ENCODE measurements at places on chromosomes 4 and X. TPM values are rescaled to one million over a fixed set of nuclear protein-coding genes. Genes with fewer than 3 reads are reported as not detected.

The CLDN24 gene
- total RNA-seq: not detected

- peaks cover 13% of the 10 kb centered on the region for H3K4me1 ChIP-seq
- no peak overlapping the region for H3K4me3 ChIP-seq
- H3K36me3 ChIP-seq: no peaks in the 10 kb centered on the region
- H3K27me3 ChIP-seq: peaks cover 74% of the 10 kb centered on the region
- no peak overlapping the region for H3K27ac ChIP-seq
- DNase-seq: no peak
These were observed 145.6 kb downstream of the AMELX start for GRCh38 chrX:11438767-11439166.

- H3K4me1 ChIP-seq: peaks cover 21% of the 10 kb centered on the region
- H3K36me3 ChIP-seq: no peaks in the 10 kb centered on the region
- H3K27me3 ChIP-seq: no peaks in the 10 kb centered on the region
- H3K27ac ChIP-seq: no peak overlapping the region
- no peak overlapping the region for H3K4me3 ChIP-seq
These were observed 41.9 kb upstream of the RELL1 start for GRCh38 chr4:37728064-37728463.

GRCh38 chr4:14428125-14428524 lies 574.2 kb upstream of the CPEB2 start:
- no peak overlapping the region for H3K27ac ChIP-seq
- no peak overlapping the region for H3K4me3 ChIP-seq
- H3K27me3 ChIP-seq: no peaks in the 10 kb centered on the region
- DNase-seq: peak; percentile 76

DNA sequence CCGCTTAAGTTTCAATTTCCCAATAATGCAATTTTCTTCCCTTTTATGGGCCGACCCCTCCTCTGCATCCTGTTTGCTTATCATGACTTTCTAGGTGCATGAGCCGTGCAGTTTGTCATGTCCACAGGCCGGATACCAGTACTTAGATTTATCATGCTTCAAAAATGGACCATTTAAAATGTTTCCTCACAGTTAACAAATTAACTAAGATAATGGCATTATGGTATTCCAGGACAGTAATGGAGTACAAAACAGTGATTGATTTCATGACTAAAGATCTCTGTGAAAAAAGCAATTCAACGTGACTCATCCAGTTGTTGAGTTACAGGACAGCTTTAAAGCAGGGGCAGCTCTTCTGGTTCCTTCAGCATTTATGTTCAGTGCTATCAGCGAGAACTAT lies 23.0 kb downstream of the SNX25 start:
- no peak overlapping the region for H3K4me3 ChIP-seq
- H3K4me1 ChIP-seq: peaks cover 7% of the 10 kb centered on the region
- no peak for DNase-seq
- H3K27me3 ChIP-seq: no peaks in the 10 kb centered on the region
- H3K36me3 ChIP-seq: no peaks in the 10 kb centered on the region

DNA sequence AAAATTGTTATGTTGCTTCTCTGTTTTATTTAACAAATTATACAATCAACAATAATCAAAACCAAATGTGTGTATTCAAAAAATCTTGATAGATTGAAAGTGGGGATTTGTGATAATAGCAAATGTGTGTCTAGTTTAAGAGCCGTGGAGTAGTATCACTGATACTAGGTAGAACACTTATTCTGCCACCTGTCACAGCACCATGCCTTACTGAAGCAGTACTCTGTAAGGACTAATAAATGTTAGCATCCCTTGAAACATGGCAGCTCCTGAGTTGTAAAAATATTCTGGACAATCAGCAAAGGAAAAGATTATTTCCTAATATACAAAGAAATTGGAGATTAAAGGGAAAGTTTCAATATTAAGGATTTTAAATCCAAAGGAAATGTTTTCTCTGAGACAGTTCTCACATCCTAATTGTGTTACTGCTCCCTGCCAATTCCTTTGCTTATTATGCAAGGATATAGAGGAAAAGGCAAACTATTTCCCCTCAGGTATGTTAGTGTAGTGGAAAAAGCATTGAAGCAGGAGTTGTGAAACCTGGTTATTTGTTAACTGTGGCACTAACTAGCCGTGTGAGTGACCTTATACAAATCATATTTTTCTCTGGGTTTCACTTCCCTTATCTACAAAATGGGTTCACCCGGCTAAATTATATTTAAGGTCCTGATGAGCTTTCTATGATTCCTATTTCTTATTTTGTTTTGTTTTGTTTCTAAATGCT lies 303.1 kb downstream of the ARHGAP24 start:
- no peaks in the 10 kb centered on the region for H3K27me3 ChIP-seq
- H3K27ac ChIP-seq: peak overlapping the region; percentile 93
- H3K4me3 ChIP-seq: peak overlapping the region; percentile 66
- DNase-seq: peak; percentile 60
- no peaks in the 10 kb centered on the region for H3K36me3 ChIP-seq

The LONRF3 gene
- 1.0 TPM for total RNA-seq

The XG gene
- total RNA-seq: not detected

DNA sequence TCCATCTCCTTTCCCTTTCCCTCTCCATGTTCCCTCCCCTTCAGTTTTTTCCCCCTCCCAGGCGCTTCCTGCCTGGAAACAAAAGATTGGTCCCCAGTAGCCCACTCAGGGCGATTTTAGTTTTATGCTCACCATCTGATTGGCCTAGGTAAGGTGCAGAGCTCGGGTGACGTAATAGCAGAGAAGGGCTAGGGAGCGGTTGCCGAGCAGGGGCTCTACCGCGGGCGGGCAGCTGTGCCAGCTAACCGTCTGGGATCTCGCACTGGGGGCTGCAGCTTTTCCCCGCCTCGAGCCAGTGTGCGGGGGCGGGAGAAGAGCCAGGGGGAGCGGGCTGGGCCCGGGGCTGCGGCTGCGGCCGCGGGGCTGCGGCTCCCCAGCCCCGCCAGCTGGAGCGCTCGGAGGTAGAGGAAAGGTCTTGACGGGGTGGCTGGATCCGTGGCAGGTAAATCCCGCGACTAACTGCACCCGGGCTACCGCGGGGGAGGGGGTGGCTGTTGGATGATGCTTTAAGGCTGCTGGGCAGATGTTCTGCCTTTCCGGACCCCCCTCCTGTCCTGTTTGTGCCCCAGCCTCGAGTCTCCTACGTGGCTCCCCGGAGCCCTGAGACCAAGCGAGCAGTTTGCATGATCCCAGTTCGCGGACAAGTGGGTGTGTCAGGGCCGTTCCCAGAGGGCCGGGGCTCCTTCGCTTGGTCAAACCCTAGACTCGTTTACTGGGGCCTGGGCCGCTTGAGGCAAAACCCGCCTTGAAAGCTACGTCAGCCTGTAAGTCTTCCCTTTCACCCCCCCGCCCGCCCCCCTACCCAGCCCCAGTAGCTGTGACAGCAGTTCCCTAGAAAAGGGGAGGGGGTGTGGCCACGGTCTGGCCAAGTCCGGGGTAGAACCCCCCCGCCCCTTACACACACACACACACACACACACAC lies at the start of gene PAK3:
Gene PAK3, plus strand, starts transcription at position 218 of the 922 bp plus-strand sequence. CDS start 26,913 bp downstream, outside the sequence.
- DNase-seq: peak; percentile 77
- peak within 1 kb of the TSS; percentile 76 for H3K4me3 ChIP-seq
- H3K27ac ChIP-seq: peak within 1 kb of the TSS; percentile 43
- no peaks in the 10 kb centered on the region for H3K4me1 ChIP-seq
- H3K27me3 ChIP-seq: peaks cover 59% of the 10 kb centered on the region

- no peaks in the 10 kb centered on the region for H3K27me3 ChIP-seq
- H3K36me3 ChIP-seq: no peaks in the 10 kb centered on the region
- H3K4me3 ChIP-seq: no peak overlapping the region
- no peaks in the 10 kb centered on the region for H3K4me1 ChIP-seq
- H3K27ac ChIP-seq: no peak overlapping the region
These were observed 100.1 kb upstream of the VCX3B start for GRCh38 chrX:8364369-8365141.

The FGFBP1 gene
- 9.5 TPM for total RNA-seq

DNA sequence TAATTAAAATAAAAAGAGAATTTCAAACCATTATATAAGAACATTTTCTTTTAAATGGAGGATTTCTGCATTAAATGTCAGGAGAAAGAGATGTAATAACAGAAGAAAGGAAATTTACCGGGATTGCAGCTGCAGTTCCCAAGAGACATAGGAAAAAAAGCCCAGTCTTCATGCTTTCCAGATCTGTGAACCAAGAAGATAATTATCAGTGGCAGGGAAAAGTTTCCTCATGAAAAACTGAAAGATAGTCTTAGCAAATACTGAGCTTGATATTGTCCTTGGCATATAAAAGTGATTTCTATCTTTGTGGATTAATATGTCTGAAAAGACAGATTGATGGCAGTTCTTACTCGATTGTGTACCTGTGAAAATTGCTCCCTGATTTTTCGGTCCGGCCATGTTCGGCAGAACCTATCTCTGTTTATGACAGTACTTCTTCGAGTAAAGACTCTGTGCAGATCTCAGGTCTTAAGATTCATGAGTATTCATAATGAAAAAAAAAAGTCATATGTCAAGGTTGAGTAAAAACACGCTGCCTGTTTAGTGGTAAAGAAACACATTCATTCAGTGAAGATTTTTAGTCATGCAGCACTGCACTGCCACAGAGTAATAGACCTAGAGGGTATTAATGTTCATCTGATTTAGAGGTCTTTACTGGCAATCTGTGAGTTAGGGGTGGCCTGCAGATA lies 29.6 kb downstream of the SPARCL1 start:
- no peaks in the 10 kb centered on the region for H3K36me3 ChIP-seq
- H3K27ac ChIP-seq: no peak overlapping the region
- H3K4me3 ChIP-seq: no peak overlapping the region
- no peak for DNase-seq
- no peaks in the 10 kb centered on the region for H3K27me3 ChIP-seq

DNA sequence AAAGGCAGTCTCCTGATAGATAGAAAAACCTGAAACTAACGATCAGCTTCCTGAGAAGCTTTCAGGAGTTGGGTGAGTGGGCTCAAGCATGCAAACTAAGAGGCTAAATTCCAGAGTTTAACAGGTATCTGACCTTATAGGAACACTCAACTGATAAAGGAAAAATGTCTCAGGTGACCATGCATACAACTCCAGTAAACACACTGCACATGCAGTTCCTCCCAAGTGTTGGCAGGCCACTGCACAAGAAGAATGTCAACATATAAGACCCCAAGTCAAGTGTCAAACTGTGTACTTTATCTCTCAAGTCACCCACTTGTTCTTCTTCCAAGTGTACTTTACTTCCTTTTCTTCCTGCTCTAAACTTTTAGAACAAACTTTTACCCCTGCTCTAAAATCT lies 981.2 kb downstream of the FAM133A start:
- no peak for DNase-seq
- no peak overlapping the region for H3K4me3 ChIP-seq
- H3K36me3 ChIP-seq: no peaks in the 10 kb centered on the region
- no peaks in the 10 kb centered on the region for H3K4me1 ChIP-seq
- H3K27ac ChIP-seq: no peak overlapping the region

- no peak overlapping the region for H3K27ac ChIP-seq
- H3K4me1 ChIP-seq: no peaks in the 10 kb centered on the region
- H3K36me3 ChIP-seq: no peaks in the 10 kb centered on the region
- no peak for DNase-seq
These were observed 83.1 kb downstream of the MID1 start for GRCh38 chrX:10537308-10537707.

The TAB3 gene
- total RNA-seq: 27.5 TPM

DNA sequence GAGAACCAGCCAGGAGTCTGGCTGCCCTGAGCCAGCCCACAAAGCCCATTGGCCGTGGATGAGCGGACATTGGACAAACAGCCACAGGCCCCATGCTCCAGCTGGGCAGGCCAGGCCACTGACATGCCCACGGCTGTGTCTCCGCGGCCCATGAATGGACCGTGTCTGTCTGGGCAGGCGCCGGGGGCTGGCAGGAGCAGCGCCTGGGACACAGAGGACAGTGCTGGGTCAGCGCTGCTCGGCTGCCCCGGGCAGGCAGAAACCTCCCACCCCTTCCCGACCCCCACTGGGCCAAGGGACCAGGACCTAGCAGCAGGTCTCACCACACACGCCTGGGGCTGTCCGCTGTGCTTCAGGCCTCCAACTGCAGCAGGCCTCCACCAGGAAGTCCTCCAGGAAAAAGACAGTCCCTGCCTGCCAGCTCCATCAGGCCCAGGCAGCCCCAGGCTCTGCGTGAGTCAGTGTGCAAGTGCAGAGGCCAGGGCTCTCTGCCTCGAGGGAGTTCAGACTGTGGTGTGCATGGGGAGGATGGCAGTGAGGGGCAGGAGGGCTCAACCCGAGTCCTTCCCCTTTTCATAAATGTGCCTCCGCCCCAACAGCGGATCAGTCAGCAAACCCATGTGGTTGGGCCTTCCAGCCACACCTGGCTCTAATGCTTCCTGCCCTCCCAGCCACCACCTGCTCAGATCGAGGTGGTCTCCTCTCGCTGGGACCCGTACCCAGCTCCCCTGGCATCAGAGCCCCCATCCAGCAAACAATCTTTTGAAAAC lies 17.2 kb upstream of the FGFR3 start:
- H3K27me3 ChIP-seq: no peaks in the 10 kb centered on the region
- DNase-seq: peak; percentile 37
- H3K36me3 ChIP-seq: no peaks in the 10 kb centered on the region
- H3K4me1 ChIP-seq: peaks cover 6% of the 10 kb centered on the region

GRCh38 chr4:88215351-88215750 lies 56.9 kb upstream of the ABCG2 start:
- peaks cover 21% of the 10 kb centered on the region for H3K27me3 ChIP-seq
- no peak for DNase-seq
- H3K27ac ChIP-seq: no peak overlapping the region
- no peaks in the 10 kb centered on the region for H3K4me1 ChIP-seq
- no peaks in the 10 kb centered on the region for H3K36me3 ChIP-seq

- no peaks in the 10 kb centered on the region for H3K4me1 ChIP-seq
- H3K27ac ChIP-seq: peak overlapping the region; percentile 41
- peak; percentile 56 for DNase-seq
- H3K36me3 ChIP-seq: no peaks in the 10 kb centered on the region
- no peak overlapping the region for H3K4me3 ChIP-seq
- peaks cover 50% of the 10 kb centered on the region for H3K27me3 ChIP-seq
These were observed 39.6 kb upstream of the SRPX start for GRCh38 chrX:38260231-38260630.

DNA sequence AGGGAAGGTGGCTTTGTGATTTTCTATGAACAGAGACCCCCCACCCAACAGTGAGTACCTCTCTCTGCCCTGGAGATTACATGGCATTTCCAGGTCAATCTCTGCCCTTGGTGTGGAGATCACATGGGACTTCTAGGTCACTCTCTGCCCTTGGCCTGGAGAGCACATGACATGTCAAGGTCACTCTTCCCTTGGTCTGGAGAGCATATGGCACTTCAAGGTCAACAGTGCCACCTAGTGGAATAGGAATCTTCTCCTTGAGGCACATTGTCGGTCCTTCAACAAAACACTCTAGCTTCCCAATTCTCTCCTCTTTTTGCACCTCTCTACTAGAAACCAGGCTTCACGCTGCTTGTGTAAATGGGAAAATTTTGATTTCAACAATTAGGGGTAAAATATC lies 66.2 kb upstream of the TACR3 start:
- no peaks in the 10 kb centered on the region for H3K36me3 ChIP-seq
- H3K27me3 ChIP-seq: no peaks in the 10 kb centered on the region
- peak; percentile 64 for DNase-seq
- H3K27ac ChIP-seq: no peak overlapping the region
